ENCODE measurements at places on chromosomes 1 and 21.

DNA sequence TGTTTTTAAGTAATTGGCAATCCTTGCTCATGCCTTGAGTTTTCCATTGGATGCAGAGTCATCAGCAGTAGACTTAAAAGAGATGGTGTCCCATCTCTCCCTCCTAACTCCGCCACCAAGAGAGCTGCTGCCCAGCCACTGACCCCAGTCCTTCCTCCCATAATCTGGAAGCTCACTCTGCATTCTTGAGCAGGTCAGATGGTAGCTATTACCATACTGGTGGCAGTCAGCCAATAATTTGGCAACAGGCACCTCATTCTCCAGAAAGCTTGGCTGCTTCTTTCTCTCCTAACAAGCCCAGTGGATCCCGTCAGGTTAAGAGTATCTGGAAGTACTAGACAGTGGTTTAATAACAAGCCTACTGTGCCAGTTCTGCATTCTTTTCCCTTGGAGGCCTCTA lies 272.1 kb downstream of the ZNF648 start:
- no peak for DNase-seq

- DNase-seq, result no peak
Observed at GRCh38 chr1:172719694-172720138, 60.8 kb downstream of the FASLG start.

DNA sequence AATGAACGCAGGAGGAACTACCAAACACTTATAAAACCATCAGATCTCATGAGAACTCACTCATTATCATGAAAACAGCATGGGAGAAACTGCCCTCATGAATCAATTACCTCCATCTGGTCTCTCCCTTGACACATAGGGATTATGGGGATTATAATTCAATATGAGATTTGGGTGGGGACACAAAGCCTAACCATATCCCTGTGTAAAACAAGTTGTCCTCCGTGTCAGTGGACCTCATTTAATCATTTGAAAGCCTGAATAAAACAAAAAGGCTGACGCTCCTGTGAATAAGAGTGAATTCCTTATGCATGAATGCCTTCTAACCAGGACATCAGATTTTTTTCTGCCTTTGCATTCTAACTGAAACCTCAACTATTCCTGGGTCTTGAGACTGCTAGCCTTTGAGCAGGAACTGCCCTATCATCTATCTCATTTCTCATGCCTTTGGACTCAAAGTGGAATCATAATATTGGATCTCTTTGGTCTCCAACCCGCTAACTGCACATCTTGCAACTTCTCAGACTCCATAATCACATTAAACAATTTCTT lies 648.8 kb downstream of the ADGRL2 start:
- no peak for DNase-seq

DNA sequence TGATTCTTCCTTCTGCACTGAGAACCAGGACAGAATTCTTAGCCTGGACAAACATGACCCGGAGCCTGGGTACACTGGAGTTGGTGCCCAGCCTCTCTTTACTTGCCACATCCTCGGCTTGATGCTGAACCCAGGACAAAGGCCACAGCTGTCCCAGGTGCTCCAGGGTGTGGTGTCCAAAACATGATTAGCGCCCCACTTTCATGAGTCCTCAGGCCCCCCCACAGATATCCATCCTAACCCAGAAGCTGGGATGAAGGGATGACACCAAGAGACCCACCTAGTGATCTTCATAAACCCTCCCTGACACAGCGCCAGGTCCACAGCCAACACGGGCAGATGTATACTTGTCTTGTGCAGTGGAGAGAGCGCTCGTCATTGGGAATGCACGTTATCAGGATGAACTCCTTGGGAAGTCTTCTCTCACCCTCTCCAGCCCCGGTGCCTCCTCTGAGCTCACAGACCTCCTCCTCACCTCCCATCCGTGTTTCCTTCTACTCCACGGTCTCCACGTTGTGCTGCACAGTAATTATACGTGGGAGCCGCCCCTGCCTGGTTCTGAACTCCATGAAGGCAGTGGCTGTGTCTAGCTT lies 3.6 kb downstream of the ABCA4 start:
- DNase-seq, result no peak

- DNase-seq, result no peak
Observed at GRCh38 chr1:12438349-12438924, 179.6 kb downstream of the DHRS3 start.

- DNase-seq, result no peak
Observed at GRCh38 chr1:90341516-90341915, 346.6 kb downstream of the ZNF326 start.

GRCh38 chr1:29973406-29973805 lies 737.1 kb downstream of the PTPRU start:
- no peak for DNase-seq
